ENCODE measurements at places on chromosomes 2 and 18.
A peak's percentile ranks its signal among the peaks of the same experiment; 100 is the strongest.

DNA sequence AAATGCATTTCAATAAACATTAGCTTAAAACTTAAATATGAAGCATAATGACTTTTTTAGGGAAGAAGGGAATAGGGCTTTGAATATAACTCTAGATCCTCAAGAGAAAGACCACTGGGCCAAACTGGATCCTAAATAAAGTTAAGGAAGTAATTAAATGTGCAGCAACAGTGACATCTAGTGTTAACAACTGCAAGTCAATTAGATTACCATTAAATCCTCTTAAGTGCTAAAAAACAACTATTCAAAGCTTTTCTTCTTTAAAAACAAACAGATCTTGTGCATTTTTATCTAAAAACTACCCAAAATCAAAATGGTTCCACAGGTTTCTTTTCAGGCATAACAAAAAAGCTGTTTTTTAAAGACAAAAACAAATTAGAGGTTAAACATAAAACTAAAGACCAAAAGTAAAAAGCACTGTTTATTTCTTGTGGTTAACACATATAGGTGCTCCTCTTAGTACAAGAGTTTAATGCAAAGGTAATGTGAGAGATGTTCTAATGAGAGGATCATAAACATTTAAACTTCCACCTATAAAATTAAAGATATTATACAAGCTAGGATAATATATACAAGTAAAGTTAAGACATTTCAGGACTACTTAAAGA is 111.4 kb downstream of the THADA start:
- peak; percentile 83 for DNase-seq

DNA sequence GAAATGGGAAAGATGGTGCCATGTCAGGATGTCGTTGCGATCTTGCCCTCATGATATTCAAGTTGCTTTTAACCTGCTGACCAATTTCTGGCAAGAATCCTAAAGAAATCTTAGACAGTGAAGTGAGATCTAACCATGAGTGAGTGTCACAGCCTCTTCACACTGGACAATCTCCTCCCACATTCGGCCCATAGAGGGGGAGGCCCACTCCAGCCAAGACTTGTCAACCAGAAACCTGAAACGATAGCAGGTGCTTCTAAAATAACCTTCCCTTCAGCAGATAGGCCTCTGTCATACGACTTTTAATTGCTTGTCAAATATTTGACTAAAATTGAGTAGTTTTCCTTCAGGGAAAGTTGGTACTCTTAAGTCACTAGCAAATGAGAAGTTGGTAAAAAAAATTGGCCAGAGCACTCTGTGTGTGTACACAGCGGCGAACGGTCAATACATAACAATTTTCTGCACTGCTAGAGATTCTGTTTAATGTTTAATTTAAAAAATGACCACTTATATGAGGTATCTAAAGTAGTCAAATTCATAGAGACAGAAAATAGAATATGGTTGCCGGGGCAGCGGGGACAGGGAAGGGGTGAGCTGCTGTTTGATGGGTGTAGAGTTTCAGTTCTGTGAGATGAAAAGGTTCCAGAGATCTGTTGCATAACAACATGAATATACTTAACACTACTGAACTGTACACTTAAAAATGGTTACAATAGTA is 110.2 kb downstream of the VAPA start:
- DNase-seq = no peak

- no peak for DNase-seq
These were observed 35.7 kb downstream of the RASGRP3 start for GRCh38 chr2:33512112-33512511.

DNA sequence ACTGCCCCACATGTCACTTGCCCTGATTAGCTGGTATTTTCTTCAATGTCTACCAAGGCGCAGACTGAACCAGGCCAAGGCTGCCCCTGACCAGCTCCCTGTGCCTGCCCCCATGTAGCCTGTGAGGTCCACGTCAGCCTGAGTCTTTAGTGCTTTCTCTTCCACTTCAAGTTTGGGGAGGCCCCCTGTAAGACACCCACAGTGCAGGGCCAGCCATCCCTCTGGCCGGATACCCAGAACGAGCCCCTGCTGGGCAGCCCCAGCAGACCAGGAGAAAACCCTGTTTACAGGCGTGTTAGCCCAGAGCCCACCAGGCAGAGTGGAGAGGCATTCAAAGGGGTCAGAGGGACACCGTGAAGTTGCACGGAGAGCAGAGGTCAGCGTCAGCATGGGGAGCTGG is 92.4 kb downstream of the TFCP2L1 start:
- DNase-seq = no peak

GRCh38 chr18:51300912-51301311 is 103.4 kb upstream of the MEX3C start:
- DNase-seq = no peak

GRCh38 chr2:144267239-144267638 is 252.7 kb downstream of the ZEB2 start:
- peak; percentile 71 for DNase-seq
